Fibroblast of the conjunctiva (primary cell): ENCODE measurements at places on chromosomes 13 and 19.

DNA sequence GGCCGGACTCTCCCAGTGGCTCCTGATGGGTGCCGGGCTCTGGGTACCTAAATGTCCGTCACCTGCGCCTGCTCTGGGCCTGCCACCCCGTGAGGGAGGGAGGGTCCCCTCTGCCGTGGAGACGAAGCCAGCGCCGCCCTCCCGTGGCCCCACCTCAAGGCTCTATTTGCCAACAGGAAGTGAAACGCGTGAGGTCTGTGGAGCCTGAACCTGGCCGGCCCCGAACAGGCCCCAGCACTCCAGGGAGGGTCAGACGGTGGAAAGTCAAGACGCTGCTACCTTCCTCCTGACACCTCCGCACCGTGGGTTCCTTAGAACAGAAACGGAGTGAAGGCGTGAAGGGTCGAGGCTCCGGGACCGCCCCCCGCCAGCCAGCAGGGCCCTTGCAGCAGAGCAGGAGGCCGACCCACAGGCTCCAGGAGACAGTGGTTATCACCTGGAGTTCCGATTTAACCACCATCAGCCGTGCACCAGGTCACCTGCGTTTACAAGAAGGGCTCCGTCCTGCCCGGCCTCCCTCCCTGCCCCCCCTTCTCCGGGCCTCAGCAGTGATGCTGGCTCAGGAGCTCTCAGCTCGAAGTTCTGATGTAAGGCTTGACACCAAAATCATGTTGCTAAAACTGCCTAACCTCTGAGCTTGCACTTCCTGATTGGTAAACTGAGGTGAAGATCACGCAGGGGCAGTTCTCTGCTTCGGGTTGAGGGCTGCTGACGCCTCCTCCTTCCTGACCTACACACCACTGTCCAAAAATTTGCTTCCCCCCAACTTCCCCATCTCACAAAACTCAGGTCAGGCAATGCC is 50.9 kb upstream of the C13orf46 start:
- no peak for DNase-seq

GRCh38 chr19:46766569-46767317 is 20.5 kb upstream of the STRN4 start:
- no peak for DNase-seq

DNA sequence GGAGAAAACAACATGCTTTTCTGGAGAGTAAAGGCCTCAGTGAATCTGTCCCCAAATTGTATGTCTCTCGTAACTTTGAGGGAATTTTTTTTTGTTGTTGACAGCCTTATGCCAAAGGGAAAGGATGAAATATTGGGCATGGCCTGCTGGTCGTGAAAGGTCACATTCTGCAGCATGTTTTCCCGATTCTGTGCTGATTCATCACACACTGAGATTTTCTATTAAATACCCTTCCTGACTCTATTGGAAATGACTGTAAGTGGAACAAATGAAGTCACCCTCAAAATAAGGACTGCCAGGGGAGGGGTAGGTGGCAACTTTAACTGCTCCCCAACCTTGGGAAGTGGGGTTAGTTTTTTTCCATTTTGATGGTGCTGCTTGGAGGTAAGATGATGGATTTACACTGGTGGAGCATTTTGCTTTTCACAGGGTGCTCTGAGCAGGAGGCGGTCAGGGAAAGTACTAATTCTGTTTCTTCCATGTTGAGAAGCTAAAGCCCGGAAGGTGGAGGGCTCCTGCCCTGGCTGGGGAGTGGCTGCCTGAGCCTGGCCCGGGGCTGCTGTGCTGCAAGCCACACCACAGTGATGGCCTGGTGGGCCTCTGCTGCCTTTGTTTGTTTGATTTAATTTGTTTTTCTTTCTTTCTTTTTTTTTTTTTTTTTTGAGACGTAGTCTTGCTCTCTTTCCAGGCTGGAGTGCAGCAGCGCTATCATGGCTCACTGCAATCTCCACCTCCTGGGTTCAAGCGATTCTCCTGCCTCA is 116.8 kb upstream of the SPATA13 start:
- no peak for DNase-seq

DNA sequence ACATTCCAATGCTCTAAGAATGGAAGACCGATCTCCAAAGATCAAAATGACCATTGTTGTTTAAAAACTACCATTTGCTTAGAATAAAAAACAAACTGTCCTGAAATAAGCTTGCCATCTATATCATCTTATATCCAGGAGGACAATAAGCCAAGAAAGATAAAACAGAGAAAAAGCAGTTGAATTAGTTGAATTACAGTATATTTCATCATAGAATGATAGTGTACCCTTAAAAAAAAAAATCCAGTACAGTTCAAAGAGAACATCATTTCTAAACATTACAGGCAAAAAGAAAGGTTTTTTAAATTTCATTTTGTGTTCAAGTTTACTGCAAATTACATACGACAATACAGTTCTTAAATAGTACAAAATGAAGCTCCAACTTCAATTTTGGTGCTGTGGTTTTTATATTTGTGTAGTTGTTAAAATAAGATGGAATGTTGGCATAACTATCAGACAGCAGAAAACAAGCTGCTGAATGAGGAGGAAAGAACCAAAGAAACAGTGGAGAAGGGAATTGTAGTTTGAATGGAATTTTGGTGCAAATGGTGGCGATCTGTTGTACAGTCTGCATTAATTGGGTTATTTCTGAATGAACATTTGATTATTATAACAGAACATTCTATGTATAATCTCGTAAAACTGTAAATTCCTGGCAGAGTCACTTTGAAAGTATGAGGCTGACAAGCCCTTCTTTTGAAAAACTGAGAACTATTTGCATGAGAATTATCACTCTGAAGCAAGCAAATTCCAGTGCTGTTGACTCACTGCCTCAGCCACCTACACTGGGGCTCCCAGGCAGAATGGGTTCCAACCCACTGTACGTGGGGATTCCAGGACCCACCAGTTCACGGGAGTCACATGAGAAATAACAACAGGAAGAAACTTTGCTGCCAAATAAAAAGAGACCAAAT is 37.7 kb downstream of the LHFPL6 start:
- DNase-seq, result peak; percentile 72

DNA sequence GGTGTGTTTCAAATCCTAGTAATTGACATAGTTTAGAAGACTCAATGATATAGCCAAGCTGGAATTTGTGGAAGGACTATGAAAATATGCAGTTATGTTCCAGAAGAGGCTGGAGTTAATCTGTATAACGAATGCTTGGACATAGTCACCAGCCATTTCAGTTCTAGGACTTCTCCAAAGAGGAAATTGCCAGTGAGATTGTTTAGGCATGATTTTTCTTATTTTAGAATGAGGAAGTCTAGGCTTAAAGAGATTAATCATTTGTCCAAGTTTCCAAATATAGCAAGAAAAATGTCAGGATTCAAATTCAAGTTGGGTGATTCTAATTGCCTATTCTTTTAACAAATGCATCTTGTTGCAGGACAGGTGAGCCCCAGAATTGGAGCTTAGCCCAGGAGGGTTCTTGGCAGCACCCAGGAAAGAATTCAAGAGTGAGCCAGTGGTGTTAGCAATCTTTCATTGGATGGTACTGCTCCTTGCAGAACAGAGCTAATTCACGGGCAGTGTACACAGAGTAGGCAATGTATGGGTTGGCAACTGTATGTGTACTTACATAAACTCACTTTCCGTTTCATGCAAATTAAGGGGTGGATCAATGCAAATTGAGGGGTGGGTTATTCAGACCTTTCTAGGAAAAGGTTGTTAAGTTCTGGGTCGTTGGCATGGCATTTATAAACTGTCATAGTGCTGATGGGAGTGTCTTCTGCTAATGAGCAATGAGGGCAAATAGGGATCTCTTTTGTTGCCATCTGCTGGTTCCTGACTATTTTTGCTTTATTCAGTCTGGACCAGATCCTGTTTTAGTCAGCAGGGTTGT is 763.1 kb upstream of the SLITRK1 start:
- no peak for DNase-seq

DNA sequence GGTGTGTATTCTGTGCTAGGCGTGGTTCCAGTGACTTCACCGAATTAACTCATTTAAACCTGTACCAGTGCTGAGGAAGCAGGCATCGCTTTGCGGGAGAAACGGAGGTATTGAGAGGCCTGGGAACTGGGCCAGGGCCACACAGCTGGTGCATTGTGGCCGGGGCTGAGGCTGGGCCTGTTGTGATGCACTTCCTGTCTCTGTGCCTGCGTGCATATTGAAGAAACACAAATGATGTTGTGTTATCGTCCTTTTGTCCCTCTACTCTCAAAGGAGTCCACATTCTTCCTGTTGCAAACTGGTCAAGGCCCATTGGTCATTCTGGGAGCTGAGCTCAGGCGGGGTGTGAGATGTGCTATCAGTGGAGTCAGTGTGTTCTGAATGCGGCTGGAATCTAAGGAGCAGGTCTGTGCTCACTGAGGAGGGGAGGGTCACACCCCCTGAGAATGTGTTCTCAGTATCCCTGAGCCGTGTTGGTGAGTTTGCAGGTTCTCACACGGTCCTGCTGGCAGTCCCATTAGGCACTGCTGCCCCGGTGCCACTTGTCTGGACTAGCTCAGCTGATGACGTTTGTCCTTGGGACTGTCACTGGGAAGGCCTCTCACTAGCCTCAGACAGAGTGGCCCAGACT is 62.1 kb downstream of the ARHGEF7 start:
- DNase-seq, result no peak

- no peak for DNase-seq
Observed at GRCh38 chr13:75364131-75364713, 117.7 kb downstream of the TBC1D4 start.

DNA sequence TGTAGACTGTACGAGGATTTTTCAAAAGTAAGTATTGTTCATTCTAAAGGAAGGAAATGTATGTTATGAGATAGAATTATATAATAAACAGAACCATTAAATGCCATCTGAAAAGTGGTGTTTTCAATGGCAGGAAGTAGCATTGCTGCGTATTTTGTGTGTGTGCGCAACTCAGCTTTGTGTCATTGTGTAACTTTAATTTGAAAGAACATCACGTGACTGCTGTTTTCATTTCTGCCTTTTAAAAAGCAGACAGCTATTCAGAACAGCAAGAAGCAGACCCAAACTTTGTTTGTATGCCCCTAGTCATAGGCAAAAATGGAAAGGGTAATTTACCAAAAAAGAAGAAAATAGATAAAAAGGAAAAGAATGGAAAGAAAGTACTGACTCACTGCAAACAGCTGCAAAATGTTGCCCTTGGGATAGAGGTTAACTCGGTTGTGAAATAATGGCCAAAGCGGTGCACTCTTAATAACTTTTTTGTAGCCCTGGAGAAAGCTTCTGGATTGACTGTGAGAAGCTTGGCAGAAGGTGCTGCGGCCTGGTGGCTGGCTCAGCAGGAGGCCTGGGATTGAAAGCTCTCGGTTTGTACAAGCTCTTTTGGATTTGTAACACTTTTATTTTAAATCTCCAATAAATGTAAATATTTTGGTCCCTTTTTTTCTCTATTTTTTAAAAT is 97.3 kb downstream of the GGACT start:
- DNase-seq, result peak; percentile 65

DNA sequence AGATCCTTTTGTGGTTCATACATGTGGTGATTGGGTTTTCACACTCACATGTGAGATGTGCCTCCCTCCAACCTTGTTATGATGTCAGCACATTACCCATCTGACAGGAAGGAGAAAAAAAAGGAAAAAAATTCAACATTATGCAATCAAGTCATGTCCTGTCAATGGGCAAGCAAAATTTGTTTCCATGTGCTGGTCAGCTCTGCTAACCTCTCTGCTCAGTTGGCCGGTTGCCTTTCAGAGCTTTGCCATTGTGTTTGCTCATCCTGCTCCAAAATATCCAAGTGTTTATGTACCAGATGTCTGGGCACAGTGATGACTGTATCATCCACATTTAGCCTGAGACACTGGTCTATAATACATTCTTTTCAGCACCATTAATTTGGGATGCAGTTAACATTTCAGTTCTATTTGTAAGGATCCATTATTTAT is 27.0 kb upstream of the METTL21C start:
- DNase-seq, result peak; percentile 73

DNA sequence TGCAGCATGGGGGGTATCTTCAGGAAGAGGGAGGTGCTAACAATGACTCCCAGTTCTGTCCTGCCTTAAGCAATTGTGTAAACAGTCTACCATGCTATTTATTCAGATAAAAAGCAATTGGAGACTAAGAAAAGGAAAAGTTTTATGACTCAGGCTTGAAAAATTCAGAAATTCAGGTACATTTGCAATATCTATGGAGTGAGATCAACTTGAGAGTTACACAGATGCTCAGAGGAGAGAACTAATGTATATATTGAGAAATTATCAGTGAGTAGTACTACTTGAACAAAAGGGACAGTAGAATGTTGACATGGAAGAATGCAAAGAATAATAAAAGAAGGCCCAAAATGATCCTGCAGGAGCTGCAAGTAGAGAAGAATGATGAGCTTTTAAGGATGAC is 277.6 kb upstream of the DACH1 start:
- DNase-seq, result no peak

DNA sequence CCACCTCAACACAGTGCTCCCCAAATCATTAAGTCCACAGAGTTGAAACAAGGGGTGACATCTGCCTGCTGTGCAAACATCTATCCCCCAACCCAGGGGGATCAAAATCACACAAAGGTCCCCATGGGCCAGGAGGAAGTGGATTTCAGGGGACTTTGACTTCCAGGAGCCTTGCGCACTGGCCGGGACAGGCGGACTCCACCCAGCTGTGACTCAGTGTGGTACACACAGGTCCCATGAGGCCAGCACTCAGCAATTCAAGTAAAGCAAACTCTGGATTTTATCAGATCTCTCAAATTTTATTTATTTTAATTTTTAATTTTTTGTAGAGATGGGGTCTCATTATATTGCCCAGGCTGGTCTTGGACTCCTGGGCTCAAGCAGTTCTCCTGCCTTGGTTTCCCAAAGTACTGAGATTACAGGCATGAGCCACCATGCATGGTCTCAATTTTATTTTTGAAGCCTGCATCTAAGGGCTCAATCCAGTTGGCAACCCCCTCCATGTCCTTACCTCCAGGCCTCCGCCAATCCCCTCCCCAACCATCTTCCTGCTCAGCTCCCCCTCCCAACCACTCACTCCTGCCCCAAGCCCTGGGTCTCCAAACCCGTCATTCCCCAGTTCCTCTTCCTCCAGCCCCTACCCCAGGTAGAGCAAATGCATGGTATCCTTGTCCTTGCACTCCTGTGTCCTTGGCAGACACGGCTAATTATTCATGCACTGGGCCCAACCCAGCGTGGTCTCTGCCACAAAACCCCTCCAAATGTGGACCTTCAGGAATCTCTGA is 18.2 kb downstream of the ARHGAP33 start:
- DNase-seq, result no peak

DNA sequence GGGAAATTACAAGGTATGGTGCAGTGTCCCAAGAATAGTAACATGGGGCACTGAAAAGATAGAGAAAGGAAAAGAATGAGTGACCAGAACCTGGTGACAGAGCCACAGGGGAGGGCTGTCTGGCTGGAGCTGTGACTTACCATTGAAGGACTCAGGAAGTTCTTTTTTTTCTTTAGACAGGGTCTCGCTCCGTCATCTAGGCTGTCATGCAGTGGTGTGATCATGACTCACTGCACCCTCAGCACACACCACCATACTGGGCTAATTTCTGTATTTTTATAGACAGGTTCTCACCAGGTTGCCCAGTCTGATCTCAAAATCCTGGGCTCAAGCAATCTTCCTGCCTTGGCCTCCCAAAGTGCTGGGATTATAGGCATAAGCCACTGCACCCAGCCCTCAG is 8.8 kb upstream of the CPB2 start:
- no peak for DNase-seq

DNA sequence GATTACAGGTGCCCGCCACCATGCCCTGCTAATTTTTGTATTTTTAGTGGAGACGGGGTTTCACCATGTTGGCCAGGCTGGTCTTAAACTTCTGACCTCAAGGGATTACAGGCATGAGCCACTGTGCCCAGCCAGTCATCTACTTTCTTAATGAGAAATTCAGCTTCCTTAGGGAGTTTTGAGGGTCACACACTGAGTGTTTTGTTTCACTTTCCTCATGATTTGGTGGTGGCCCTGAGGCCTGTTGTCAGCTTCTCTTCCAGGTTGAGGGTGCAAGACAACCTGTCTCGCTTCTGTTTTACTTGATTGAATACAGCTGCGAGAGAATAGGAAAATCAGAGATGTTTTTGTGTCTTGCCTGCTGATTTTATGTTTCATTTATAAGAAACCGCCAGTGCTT is 9.9 kb downstream of the FRY start:
- DNase-seq, result no peak
